ENCODE measurements at places on chromosomes 3 and 15. TPM values are rescaled to one million over a fixed set of nuclear protein-coding genes. Genes with fewer than 3 reads are reported as not detected.

The PYGO1 gene
- 6.2 TPM for total RNA-seq

The LSM3 gene
- total RNA-seq: 13.4 TPM

The GREM1 gene
- total RNA-seq: 2.3 TPM

The PLA2G4F gene
- 0.54 TPM for total RNA-seq

The MYZAP gene
- 610 TPM for total RNA-seq

The MFGE8 gene
- total RNA-seq: 671 TPM

The RASL12 gene
- 8.3 TPM for total RNA-seq

The CACNA1D gene
- total RNA-seq: 2.4 TPM

The UNC13C gene
- 0.36 TPM for total RNA-seq

The ALS2CL gene
- total RNA-seq: 35.3 TPM

The ACKR4 gene
- 1.6 TPM for total RNA-seq

The ADCY5 gene
- total RNA-seq: 276 TPM

The GNAT1 gene
- total RNA-seq: 0.40 TPM

The DAPK2 gene
- total RNA-seq: 23.6 TPM

The ECE2 gene
- not detected for total RNA-seq

The RNF111 gene
- 18.6 TPM for total RNA-seq

The GNB4 gene
- 7.2 TPM for total RNA-seq

The ADAMTSL3 gene
- total RNA-seq: 7.1 TPM

The CASR gene
- not detected for total RNA-seq

The MAPK6 gene
- 18.2 TPM for total RNA-seq

The ANKRD63 gene
- total RNA-seq: 0.47 TPM

The GOLGA8M gene
- total RNA-seq: 1.5 TPM

The DPPA2 gene
- not detected for total RNA-seq

The SYNPR gene
- total RNA-seq: not detected

The SPESP1 gene
- total RNA-seq: not detected

The TWF2 gene
- 106 TPM for total RNA-seq

The CFAP20DC gene
- total RNA-seq: 0.19 TPM

The ITIH1 gene
- not detected for total RNA-seq

The GPR87 gene
- not detected for total RNA-seq

The MINDY2 gene
- 31.8 TPM for total RNA-seq

The ACTC1 gene
- total RNA-seq: 3,808 TPM
